ENCODE measurements at places on chromosomes 11 and 22.

DNA sequence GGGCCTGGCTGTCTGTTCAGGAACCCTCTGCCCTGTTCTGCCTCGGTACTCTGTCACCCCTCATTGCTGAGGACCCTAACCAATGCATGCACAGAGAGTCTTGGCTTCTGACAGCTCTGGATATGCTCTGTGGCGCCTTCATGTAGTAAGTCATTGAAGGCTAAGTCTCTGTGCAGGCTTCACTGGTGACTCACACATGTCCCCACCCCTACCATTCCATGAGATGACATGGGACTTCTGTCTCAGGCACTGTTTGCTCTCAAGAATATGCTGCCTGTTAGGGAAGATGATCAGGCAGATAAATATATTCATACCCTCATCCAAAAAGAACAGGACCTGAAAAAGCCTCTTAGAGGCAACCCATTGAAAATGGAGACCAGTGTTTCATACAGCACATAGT, 43.6 kb upstream of the HORMAD2 start:
- no peak for DNase-seq

- no peak for DNase-seq
These were observed 34.3 kb upstream of the SHISAL1 start for GRCh38 chr22:44347080-44347479.

GRCh38 chr22:27775758-27776649, 25.6 kb downstream of the MN1 start:
- no peak for DNase-seq

- DNase-seq: no peak
These were observed 121.1 kb downstream of the PAX6 start for GRCh38 chr11:31690041-31690440.

DNA sequence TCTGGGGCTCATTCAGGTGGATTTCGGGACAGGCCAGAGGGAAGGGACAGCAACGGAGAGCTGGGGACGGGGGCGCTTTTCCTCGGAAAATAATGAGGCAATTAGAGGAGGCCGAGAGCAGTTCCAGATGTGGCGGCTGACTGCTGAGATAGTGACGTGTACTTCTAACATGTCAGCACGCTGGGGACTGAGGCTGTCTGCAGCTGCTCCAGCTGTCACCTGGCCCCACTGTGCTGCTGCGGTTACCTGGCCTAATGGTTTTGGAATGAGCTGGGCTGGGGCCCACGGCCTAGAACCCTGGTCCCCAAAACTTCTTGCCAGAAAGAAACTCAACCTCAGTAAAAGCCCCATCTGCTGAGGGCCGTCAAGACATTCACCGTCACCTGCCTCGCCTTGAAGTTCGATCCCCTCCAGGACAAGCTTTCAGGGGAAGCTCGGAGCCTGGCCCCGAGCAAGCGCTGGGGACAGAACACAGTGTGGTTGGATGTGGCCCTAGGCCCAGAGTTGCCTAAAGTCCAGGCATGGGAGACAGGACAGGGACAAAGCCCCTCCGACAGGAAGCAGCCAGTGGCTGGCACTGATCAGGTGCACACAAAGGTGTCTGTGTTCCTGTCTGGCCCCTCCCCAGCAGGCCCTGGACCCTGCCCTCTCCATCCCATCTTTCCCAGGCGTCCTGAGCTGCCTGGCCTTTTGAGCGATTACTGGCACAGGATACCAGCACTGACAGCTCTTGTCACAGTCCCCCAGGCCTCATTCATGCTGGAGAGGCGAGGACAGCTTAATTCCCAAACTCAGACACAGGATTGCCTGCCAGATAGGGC, 22.1 kb downstream of the RPUSD4 start:
- DNase-seq: no peak

DNA sequence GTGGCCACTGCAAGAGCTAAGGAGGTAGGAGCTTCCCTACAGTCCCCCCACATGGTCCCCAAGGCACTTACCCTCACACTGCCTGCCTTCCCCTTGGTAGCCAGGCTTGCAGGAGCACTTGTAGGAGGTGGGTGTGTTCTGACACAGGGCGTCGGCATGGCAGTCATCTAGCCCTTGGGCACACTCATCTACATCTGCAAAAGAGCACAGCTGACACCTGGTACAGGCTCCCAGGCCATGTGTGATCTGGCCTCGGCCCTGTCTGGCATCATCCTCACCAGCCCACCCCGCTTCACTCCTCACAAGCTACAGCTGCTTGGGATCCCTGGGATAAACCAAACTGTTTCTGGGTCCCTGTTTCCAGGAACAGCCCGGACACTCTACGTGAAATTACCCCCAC, 1.8 kb downstream of the SCUBE2 start:
- DNase-seq: no peak

Data from activated T-cell treated with anti-CD3 and anti-CD28 coated beads for 1 hour (primary cell).